ENCODE measurements at places on chromosomes 4 and X. TPM values are rescaled to one million over a fixed set of nuclear protein-coding genes. Genes with fewer than 3 reads are reported as not detected.

GRCh38 chrX:22338740-22339139 is 66.0 kb downstream of the CBLL2 start:
- H3K36me3 ChIP-seq, result no peaks in the 10 kb centered on the region
- DNase-seq, result no peak
- H3K4me1 ChIP-seq, result no peaks in the 10 kb centered on the region
- no peak overlapping the region for H3K27ac ChIP-seq

The STPG2 gene
- not detected for total RNA-seq

The S100P gene
- 18.2 TPM for total RNA-seq

DNA sequence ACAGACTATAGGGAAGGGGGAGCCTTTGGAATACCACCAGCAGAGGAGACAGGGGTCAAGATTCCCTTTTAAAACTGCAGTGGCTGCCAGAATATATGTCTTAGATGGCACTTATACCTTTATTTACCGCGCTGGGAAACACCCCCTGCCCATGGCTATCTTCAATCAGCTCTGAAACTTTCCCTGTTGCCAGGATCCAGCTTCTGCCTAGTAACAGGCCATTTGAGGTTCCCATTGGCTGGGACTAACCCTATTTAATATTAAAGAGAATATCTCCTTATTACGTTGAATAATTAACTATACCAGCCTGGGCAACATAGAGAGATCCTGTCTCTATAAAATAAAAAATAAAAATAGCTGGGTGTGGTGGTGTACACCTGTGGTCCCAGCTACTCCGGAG is 23.8 kb downstream of the SOWAHB start:
- H3K36me3 ChIP-seq, result no peaks in the 10 kb centered on the region
- H3K4me1 ChIP-seq, result no peaks in the 10 kb centered on the region
- no peak overlapping the region for H3K4me3 ChIP-seq
- no peak overlapping the region for H3K27ac ChIP-seq
- no peaks in the 10 kb centered on the region for H3K27me3 ChIP-seq

GRCh38 chr4:141849367-141849766 is 213.0 kb downstream of the IL15 start:
- no peaks in the 10 kb centered on the region for H3K4me1 ChIP-seq
- no peak for DNase-seq
- no peak overlapping the region for H3K27ac ChIP-seq
- no peaks in the 10 kb centered on the region for H3K36me3 ChIP-seq
- no peaks in the 10 kb centered on the region for H3K27me3 ChIP-seq

The DCHS2 gene
- total RNA-seq, result 7.9 TPM

DNA sequence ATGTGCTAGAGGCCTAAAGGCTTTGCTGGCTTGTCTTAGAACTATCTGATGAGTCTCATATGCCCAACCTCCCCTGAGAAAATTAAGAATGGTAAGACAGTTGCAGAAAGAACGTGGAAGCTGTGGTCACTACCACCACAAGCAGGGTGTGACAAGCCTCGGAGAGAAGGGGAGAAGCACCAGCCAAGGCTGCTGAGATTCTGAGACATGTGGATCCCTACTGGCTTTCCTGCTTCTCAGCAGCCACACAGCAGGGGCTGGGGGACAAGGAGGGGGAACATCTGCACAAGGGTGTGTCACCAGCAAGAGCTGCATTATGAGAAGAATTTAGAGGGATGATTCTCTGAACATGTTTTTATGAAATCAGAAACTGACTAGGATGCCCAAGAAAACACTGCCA is 19.4 kb downstream of the TAPT1 start:
- no peak overlapping the region for H3K4me3 ChIP-seq
- H3K36me3 ChIP-seq, result no peaks in the 10 kb centered on the region
- no peak overlapping the region for H3K27ac ChIP-seq

GRCh38 chr4:142434519-142435224 is 411.4 kb downstream of the INPP4B start:
- no peak overlapping the region for H3K27ac ChIP-seq
- H3K4me3 ChIP-seq, result no peak overlapping the region
- H3K36me3 ChIP-seq, result no peaks in the 10 kb centered on the region
- DNase-seq, result no peak

The GRPR gene
- not detected for total RNA-seq

The BGN gene
- 106 TPM for total RNA-seq

DNA sequence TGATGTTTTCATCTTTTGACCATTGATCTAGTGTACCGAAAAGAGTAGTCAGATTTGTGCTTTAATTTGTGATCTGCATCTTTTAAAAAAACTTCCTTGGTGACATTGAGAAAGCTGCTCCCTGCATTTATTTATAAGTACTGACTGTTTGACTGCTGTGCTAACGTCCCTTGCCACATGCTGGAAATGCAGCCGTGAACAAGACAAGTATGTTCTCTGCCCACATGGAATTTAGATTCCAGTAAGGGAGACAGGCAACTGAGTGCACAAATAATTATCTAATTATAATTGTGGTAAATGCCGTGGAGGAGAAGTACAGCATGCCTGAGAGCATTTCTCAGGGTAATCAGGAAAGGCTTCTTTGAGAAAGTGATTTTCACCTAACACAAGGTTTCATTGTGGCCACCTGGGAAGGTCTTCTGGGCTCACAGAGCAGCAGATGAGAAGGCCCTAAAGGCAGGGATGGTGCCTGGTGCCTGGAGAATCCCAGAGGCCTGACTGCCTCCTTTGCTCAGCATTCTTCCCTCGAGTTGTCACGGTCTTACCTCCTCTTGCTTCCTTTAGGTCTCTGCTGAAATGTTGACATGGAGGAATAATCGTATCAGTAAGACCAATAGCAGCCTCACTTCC is 55.8 kb downstream of the PTTG2 start:
- no peak for DNase-seq
- H3K27me3 ChIP-seq, result no peaks in the 10 kb centered on the region
- peaks cover 5% of the 10 kb centered on the region for H3K36me3 ChIP-seq

GRCh38 chrX:12977761-12978204 is 2.9 kb downstream of the TMSB4X start:
- H3K4me3 ChIP-seq, result peak overlapping the region; percentile 63
- H3K36me3 ChIP-seq, result no peaks in the 10 kb centered on the region
- H3K27ac ChIP-seq, result peak overlapping the region; percentile 92
- no peaks in the 10 kb centered on the region for H3K27me3 ChIP-seq
- H3K4me1 ChIP-seq, result no peaks in the 10 kb centered on the region

GRCh38 chr4:145822181-145822580 is 116.4 kb downstream of the ZNF827 start:
- no peaks in the 10 kb centered on the region for H3K4me1 ChIP-seq
- no peak for DNase-seq
- no peak overlapping the region for H3K27ac ChIP-seq
- H3K36me3 ChIP-seq, result no peaks in the 10 kb centered on the region
- no peaks in the 10 kb centered on the region for H3K27me3 ChIP-seq

- H3K4me3 ChIP-seq, result no peak overlapping the region
- H3K36me3 ChIP-seq, result no peaks in the 10 kb centered on the region
- no peak overlapping the region for H3K27ac ChIP-seq
- H3K4me1 ChIP-seq, result no peaks in the 10 kb centered on the region
- DNase-seq, result no peak
Observed at GRCh38 chrX:83446355-83446754, 61.7 kb upstream of the POU3F4 start.

The NPY1R gene
- 16.7 TPM for total RNA-seq

The SHROOM3 gene
- total RNA-seq, result 6.9 TPM

DNA sequence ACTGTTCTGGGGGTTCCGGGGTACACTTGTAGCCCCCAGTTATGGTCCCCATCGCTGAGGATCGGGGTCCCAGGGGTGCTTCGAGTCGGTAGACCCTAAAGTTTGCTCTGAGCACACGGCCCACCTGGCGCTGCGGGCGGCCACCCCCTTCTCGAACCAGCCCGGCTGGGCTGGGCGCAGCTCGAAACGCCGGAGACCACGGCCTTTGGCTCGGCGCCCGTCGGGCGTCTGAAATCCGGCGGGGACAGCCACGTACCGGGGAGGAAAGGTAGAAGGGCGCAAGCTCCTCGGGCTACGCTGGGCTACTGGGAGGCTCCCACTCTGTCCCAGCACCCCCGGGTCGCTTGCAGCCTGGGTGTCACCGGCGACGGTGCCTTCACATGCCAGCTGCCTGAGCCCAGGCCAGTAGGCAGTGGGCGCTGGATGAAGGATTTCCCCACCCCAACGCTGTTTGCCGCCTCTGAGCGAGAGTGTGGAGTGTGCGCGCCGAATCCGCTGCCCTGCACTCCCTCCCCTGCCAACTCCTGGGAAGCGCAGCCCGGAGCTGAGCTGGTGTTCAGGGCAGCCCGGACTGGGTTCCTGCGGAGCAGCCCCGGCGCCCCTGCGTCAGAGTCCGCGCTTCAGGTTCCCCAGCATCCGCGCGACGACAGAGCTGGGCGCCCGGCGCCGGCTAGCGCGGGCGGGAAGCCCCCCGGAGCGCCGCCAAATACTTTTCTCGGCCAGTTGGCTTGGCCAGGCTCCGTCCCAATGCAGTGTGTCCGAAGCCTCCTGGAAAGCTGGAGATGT is 637 bp downstream of the MAMLD1 start:
- H3K4me1 ChIP-seq, result peaks cover 11% of the 10 kb centered on the region
- H3K4me3 ChIP-seq, result peak overlapping the region; percentile 52
- no peaks in the 10 kb centered on the region for H3K36me3 ChIP-seq
- H3K27me3 ChIP-seq, result no peaks in the 10 kb centered on the region

- H3K27me3 ChIP-seq, result no peaks in the 10 kb centered on the region
- no peak overlapping the region for H3K27ac ChIP-seq
- no peak overlapping the region for H3K4me3 ChIP-seq
- no peaks in the 10 kb centered on the region for H3K36me3 ChIP-seq
- H3K4me1 ChIP-seq, result peaks cover 27% of the 10 kb centered on the region
- no peak for DNase-seq
Observed at GRCh38 chr4:147747787-147748454, 16.0 kb downstream of the ARHGAP10 start.

- H3K27me3 ChIP-seq, result no peaks in the 10 kb centered on the region
- no peak for DNase-seq
- H3K4me3 ChIP-seq, result no peak overlapping the region
- H3K36me3 ChIP-seq, result no peaks in the 10 kb centered on the region
Observed at GRCh38 chr4:3308691-3309090, 15.9 kb downstream of the RGS12 start.

- DNase-seq, result no peak
- H3K36me3 ChIP-seq, result no peaks in the 10 kb centered on the region
- H3K4me1 ChIP-seq, result no peaks in the 10 kb centered on the region
- H3K27ac ChIP-seq, result no peak overlapping the region
- H3K27me3 ChIP-seq, result no peaks in the 10 kb centered on the region
Observed at GRCh38 chr4:136307765-136308164, 1224.5 kb downstream of the PCDH18 start.

GRCh38 chr4:111475001-111475400 is 670.3 kb upstream of the FAM241A start:
- H3K36me3 ChIP-seq, result no peaks in the 10 kb centered on the region
- H3K4me1 ChIP-seq, result no peaks in the 10 kb centered on the region
- H3K27me3 ChIP-seq, result no peaks in the 10 kb centered on the region
- no peak overlapping the region for H3K4me3 ChIP-seq

The ANXA10 gene
- total RNA-seq, result not detected

- H3K27me3 ChIP-seq, result no peaks in the 10 kb centered on the region
- no peak overlapping the region for H3K27ac ChIP-seq
- DNase-seq, result no peak
- H3K4me1 ChIP-seq, result no peaks in the 10 kb centered on the region
- no peak overlapping the region for H3K4me3 ChIP-seq
Observed at GRCh38 chr4:116020141-116020722, 906.8 kb upstream of the NDST4 start.

DNA sequence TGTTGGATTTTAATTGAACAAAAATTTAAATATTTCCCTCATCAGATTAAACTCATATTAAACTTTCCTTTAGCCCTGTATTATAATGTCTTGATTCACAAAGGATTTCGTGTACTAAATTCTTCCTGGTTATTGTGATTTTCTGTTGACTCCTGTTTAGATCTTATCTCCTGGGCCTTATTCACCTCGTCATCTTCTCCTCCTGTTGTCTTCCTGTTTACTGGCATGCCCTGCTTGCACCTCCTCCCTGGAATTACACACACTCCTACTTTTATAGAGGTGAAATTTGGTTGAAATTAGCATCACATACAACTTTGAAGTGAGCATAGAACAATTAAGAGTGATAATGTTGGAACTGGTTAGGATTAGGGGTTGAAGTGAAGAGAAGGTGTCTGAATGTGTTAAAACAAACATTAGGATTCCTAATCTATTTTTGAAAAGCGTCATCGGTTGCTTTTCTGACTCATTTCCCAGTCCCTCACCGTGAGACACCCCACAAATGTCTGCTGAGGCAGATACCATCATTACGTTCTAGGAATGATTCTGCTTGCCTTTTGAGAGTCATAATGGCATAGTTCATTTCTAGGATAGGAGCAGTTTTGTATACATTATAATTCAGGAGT is 32.5 kb downstream of the TLL1 start:
- H3K4me1 ChIP-seq, result no peaks in the 10 kb centered on the region
- no peak for DNase-seq
- no peak overlapping the region for H3K4me3 ChIP-seq
- H3K27me3 ChIP-seq, result no peaks in the 10 kb centered on the region
- H3K27ac ChIP-seq, result no peak overlapping the region

The ASMTL gene
- total RNA-seq, result 31.7 TPM

GRCh38 chrX:14039344-14039743 is 9.7 kb upstream of the GEMIN8 start:
- H3K4me1 ChIP-seq, result no peaks in the 10 kb centered on the region
- H3K36me3 ChIP-seq, result no peaks in the 10 kb centered on the region
- H3K27ac ChIP-seq, result no peak overlapping the region
- H3K27me3 ChIP-seq, result no peaks in the 10 kb centered on the region
- no peak for DNase-seq

GRCh38 chr4:67743194-67743593 is 11.0 kb downstream of the GNRHR start:
- no peak overlapping the region for H3K4me3 ChIP-seq
- H3K36me3 ChIP-seq, result no peaks in the 10 kb centered on the region
- no peaks in the 10 kb centered on the region for H3K27me3 ChIP-seq
- no peak overlapping the region for H3K27ac ChIP-seq

GRCh38 chr4:76197971-76198410 is 15.6 kb downstream of the SCARB2 start:
- H3K4me1 ChIP-seq, result peaks cover 86% of the 10 kb centered on the region
- no peak overlapping the region for H3K4me3 ChIP-seq
- peak overlapping the region; percentile 82 for H3K27ac ChIP-seq
- peaks cover 17% of the 10 kb centered on the region for H3K36me3 ChIP-seq
- H3K27me3 ChIP-seq, result no peaks in the 10 kb centered on the region

- no peaks in the 10 kb centered on the region for H3K27me3 ChIP-seq
- H3K4me1 ChIP-seq, result no peaks in the 10 kb centered on the region
- peak overlapping the region; percentile 53 for H3K4me3 ChIP-seq
- H3K27ac ChIP-seq, result no peak overlapping the region
Observed at GRCh38 chrX:133413218-133413925, 1.9 kb downstream of the GPC4 start.

The RHOXF2B gene
- total RNA-seq, result not detected

- no peak overlapping the region for H3K27ac ChIP-seq
- no peaks in the 10 kb centered on the region for H3K36me3 ChIP-seq
- H3K27me3 ChIP-seq, result no peaks in the 10 kb centered on the region
- DNase-seq, result no peak
Observed at GRCh38 chr4:182795446-182796238, 121.5 kb downstream of the DCTD start.

- no peak for DNase-seq
- H3K27me3 ChIP-seq, result no peaks in the 10 kb centered on the region
- no peaks in the 10 kb centered on the region for H3K36me3 ChIP-seq
- H3K27ac ChIP-seq, result no peak overlapping the region
- no peaks in the 10 kb centered on the region for H3K4me1 ChIP-seq
Observed at GRCh38 chrX:4825550-4825949, 1112.1 kb upstream of the PRKX start.

Measured in vagina (tissue), 2 donors.